ENCODE measurements at places on chromosomes 5 and 9.
A peak's percentile ranks its signal among the peaks of the same experiment; 100 is the strongest.

GRCh38 chr5:159545156-159545555 is 214.9 kb upstream of the IL12B start:
- no peak for DNase-seq

DNA sequence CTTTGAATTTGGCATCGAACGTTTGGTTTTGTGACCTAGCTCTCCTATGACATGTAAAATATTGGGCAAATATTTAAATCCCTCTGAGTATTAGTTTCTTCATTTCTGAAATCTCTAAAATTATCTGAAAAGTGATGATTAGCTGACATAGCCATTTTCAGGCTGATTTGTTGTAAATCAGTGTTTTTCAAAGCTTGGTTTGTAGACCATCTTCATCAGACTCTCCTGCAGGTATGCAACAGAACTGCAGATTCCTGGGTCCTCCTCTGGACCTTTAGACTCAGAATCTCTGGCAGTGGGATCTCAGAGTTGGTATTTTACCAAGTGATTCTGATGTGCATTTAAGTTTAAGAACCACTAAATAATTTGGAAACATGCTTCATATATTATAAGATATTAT is 38.9 kb upstream of the NMUR2 start:
- no peak for DNase-seq

GRCh38 chr5:106957336-106957735 is 713.4 kb downstream of the EFNA5 start:
- DNase-seq, result no peak

- DNase-seq, result no peak
These were observed 78.1 kb upstream of the NREP start for GRCh38 chr5:111834926-111835599.

DNA sequence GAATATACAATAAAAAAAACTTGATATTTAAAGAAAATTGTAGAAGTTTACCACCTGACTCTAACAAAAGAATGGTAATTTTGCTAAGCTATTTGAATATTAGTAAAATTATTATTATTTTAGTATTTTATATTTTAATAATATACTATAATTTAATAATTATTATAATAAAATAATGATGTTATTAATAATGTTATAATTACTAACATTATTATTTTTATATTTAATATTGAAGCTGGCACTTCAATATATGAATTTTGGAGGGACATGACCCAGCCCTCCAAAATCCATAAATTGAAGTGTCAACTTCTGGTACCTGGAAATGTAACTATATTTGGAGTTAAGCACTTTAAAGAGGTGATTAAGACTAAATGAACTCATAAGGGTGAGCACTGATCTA is 486.1 kb upstream of the CDH9 start:
- no peak for DNase-seq

DNA sequence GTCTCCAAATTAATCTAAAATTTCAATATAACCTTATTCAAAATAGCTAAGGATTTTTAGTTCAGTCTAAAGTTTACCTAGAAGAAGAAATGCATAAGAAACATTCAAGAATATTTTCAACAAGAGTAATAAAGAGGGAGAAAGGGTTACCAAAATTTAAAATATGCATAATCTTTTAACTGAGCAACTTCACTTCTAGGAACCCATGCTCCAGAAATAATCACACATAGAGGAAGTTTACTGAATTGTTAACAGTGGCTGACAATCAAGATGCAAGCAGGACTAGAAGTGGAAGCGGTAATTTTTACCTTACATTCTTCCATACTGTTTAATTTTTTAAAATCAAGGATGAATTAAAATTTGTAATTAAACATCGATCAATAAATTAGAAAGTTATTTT is 1.9 kb downstream of the PJA2 start:
- no peak for DNase-seq

DNA sequence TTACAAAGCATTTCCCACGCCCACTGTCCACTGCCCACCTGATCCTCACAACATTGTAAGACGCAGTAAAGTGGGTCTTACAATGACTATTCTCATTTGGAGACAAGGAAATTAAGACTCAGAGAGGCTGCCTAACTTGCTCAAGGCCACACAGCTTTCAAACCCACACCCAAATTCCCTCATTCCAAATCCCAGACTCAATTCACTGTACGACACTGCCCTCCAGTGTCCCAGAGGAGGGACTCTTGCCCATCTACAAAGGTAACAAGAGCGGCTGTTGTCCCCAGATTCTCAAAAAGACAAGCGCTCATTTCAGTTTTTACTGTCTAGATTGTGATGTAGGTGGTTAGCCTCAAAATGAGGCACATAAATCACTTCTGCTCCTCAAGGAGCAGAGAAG is 184.6 kb downstream of the ACTL7B start:
- no peak for DNase-seq

DNA sequence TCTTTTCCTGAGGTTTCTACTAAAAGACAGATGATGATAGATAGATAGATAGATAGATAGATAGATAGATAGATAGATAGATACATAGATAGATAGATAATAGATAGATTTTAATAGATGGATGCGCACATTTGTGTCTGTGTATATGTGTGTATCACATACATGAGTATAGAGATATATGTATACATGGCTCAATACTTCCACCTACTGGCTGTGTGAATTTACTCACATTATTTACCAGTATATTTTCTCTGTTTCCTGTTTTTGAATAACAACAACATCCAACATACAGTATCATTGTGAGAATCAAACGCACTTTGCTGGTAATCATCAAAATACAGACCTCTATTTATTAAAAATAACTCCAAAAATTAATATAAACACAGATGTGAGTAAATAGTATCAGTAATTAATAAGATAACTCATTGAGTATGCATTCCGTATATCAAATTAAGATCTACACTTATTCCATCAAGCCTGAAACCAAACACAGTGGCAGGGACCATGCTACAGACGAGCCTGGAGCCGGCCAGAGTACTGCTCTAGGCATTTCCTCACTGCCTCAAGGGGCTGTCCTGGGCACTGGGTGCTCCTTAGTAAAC is 338.0 kb downstream of the SEMA5A start:
- DNase-seq, result no peak

DNA sequence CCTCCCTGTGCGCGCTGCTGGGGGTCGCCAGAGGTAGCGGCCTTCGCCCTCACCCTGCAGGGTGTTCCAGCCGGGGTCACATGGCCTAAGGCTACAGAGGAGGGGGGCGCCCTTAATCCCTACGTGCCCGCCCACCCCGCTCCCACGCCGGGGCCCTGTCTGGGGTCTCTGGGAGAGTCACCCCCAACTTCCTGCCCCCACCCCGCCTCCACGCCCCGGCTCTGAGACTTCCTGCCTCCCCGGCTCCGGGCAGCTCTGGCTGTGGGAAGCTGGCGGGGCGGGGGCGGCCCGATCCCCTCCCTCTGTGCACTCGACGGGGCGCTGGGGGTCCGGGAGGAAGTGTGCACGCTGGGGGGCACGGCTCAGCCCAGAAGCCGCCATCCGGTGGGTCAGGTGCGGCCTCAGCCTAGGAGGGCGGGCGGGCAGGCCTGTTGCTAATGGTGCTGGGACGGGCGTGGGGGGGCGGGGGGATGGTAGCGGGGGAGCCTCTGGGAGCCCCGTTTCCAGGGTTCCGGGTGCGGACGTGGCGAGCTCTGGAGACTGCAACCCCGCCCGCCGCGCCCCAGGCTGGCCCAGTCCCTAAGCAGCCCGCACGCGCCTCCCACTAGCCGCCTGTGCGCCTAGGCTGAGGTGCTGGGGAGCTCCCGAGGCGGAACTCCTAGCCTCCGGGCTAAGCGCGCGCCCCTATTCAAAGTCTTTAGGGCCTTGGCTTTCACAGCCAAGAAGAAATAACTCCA is 61.6 kb downstream of the CXXC5 start:
- DNase-seq, result no peak

DNA sequence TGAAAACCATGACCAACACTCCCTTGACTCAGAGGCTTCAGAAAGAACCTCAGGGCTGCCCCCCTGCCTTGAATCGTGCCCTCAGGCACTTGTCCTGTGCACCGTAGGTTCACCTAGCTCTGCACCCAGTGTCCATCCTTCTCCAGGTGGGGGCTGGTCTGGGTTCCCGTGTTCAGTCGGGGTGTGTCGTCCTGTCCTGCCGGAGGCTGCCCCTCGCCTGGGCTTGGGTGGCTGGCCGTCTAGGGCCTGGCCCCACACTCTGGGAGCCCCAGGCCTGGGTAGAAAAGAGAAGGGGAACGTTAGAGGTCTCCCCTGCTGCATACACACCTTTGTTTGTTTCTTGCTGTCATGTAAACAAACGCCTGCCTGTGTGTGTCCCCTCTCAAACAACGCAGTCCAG is 29.3 kb downstream of the CATSPER3 start:
- DNase-seq, result no peak

DNA sequence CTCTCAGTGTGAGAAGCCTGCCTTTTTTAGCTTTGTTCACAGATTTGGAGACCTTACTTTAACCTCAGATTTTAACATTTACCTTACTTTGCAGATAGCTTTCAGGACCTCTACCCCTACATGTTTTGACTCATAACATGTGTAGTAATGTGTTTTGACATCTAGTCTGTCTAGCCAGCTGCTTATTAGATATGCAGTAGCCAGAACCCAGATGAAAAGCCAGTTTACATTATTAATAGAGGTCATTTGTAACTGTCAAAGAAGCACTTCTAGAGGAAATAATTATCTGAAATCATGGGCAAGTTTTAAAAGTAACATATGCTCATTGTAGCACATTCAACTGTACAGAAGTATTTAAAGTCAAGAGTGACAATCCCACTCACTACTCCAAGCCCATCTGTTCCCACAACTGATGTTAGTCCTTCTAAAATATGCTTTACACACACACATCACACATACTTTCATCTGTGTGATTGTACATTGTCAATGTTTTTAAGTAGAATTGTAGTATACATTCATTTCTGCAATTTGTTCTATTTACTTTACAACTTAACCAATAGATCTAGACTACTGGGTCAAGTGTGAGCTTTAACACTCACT is 71.8 kb upstream of the NIPAL4 start:
- DNase-seq, result no peak

- DNase-seq, result no peak
These were observed 5.5 kb upstream of the STOML2 start for GRCh38 chr9:35108461-35108860.

DNA sequence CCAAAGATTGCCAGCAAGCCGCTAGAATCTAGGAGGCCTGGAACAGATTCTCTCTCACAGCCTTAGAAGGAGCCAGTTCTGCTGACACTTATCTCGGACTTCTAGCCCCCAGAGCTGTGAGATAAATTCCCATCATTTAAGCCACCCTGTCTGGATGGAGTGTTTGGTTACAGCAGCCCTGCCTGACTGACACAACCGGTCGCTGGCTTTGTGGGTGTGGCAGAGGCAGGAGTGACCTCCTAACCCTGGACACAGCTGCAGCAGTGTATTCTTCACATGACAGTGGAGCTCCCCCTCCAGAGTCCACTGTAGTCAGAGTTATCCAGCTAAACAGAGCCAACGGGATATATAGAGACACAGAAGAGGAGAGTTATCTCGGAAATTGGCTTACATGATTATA is 21.2 kb upstream of the IL17B start:
- no peak for DNase-seq

DNA sequence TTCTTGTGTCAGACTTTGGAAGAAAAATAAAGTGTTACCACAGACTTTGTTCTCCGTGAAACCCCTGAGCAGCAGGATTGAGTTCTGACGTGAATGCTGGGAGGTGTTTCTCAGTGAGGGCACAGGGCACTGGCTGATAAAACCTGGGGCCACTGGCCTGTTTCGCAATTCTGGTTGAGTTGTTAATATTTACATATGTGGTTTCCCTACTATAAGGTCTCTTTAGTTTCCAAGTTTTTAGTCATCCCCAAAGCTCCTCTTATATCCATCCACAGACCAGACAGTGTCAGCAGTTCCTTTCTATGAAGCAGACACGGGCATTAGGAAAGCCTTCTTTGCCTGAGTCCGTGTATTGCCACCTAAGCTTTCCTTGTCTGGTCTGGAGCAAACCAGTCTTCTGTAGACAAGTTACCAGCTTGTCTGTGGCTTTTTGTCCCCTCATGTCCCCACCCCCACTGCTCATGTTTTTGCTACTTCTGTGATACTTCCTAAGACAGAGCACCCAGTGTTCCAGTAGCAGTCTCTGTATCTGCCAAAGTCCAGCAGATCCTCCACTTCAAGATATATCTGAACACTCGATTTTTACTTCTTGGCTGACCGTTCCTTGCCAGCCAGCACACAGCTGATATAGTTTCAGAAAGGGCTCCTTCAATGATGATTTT is 42.0 kb downstream of the ACO1 start:
- no peak for DNase-seq

DNA sequence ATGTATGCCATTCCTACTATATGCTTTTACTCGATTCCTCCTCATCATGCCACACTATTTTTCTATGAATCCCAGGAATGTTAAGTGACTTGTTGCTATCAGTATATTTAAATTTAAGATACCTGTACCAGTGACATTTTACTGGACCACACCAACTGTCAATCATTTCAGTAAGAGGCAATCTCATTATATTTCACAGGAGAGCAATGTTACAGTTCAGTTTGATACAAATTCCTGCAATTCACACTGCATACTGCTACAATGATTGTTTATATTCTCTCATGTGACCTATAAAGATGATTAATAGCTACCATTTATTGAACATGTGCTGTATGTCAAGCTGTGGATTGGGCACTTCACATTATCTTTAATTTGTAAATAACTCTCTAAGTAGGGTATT is 30.0 kb downstream of the SPEF2 start:
- DNase-seq, result no peak

- no peak for DNase-seq
These were observed 251.6 kb downstream of the NTRK2 start for GRCh38 chr9:84921175-84921574.

DNA sequence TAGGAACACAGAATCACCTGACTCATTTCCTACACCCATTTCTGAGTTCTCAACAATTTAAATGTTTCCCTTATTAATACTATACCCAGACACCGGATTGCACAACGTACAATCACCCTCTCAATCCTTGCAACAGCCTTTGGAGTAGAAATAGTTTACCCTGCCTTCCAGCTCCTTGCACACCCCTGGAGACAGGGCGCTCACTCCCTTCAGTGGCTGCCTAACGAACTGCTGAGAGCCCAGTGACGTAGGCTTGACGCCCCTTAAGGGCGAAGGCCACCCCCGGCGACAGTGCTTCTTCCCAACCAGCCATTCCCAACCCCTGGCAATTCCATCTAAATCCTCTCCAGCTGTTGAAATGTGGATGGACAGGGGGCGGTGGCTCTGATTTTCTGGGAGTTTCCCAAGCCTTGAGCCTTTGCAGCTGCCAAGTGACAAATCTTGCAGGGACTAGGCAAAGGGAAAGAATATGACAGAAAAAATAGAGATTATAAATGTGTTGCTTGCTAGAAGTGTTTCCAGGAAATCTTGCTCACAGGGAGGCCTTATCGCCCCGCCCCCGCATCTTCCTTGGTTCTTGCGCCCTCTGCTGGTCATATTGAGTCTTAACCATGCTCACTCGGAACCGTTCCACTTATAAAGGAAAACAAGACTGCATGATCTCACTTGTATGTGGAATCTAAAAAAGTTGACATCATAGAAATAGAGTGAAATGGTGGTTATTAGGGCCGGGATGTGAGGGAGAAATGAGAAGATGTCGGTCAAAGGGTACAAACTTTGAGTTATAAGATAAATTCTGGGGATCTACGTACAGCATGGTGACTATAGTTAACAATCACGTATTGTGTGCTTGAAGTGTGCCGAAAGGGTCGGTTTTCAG is 7.6 kb upstream of the BARX1 start:
- DNase-seq, result peak; percentile 63

- no peak for DNase-seq
These were observed 13.0 kb downstream of the NREP start for GRCh38 chr5:111743988-111744387.

All from stimulated activated CD4-positive, alpha-beta T cell treated with anti-CD3 and anti-CD28 coated beads, Interleukin-1b, Interleukin-23, amount 100 ng/mL, for 1 hour (primary cell).